ENCODE measurements at places on chromosomes 5 and 9.

DNA sequence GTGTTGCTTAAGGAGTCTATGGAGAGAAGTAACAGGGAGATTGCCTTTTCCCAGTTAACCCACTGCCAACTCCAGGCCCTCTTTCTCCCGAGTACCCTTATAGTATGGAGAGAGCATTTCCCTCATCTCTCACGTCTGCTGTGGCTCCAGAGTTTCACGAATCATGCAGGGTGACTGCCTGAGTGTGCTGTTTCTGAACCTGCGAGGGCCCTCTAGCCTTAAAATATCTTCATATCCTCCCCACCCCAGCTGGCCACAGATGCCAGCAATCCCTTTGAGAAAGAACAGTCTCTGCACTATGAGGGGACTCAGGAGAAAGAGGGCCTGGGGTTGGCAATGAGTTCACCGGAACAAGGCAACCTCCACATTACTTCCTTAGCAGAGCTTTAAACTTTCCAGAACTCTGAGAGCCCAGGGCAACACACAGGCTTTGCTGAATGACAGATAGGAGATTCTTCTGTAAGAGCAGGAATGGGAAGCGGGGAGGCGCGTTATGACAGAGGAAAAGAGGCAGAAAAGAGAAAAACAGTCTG is 81.6 kb upstream of the ANKH start:
- DNase-seq = no peak

DNA sequence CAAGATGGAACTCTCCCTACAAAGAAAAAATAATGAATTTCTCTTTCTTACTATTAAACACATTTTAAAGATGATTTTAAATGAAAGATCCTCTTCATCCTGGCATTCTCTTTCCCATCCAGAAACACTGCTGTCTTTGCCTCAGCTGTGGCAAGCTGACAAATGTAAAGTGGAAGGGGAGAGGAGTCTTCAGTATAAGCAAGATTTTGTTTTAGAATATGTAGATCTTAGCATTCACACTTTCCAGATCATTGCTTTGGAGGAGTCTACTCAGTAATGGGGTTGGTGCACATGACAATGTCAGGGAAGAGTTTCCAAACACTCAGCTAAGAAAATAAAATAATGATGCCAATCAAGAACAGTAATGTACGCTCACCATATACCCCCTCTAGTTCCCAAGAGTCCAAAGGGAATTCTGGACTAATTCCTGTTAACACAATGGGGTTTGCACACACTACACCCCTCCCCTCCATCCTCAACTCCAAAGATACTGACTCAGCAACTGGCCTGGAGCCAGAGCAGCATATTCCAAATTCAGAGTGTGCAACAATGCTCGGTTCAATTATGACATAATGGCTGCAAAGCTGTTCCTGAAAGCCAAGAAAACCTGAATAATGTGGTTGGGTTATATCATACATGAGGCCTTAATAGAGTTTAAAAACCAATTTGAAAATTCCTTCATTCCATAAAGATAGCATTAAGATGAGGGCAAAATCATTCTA is 4.6 kb downstream of the C5orf63 start:
- no peak for DNase-seq

DNA sequence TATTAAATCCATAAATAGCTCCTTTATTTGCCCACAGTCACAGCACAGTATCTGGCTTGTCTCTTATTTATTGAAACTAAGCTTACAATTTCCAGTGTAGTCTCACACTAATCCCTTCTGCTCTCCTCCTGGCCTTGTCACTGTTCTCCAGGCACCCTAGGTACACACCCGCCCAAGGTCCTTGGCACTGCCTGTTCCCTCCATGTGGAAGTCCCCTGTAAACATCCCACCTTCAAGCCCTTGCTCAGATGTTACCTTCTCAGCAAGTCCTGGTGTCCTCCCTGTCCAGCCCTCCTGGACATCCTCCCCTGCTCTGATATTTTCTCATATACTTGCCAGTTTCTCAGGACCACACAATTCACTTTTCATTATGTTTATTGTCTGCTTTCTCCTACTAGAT is 44.2 kb upstream of the CFAP157 start:
- no peak for DNase-seq

GRCh38 chr9:124626276-124626675 is 119.1 kb upstream of the NR5A1 start:
- no peak for DNase-seq

DNA sequence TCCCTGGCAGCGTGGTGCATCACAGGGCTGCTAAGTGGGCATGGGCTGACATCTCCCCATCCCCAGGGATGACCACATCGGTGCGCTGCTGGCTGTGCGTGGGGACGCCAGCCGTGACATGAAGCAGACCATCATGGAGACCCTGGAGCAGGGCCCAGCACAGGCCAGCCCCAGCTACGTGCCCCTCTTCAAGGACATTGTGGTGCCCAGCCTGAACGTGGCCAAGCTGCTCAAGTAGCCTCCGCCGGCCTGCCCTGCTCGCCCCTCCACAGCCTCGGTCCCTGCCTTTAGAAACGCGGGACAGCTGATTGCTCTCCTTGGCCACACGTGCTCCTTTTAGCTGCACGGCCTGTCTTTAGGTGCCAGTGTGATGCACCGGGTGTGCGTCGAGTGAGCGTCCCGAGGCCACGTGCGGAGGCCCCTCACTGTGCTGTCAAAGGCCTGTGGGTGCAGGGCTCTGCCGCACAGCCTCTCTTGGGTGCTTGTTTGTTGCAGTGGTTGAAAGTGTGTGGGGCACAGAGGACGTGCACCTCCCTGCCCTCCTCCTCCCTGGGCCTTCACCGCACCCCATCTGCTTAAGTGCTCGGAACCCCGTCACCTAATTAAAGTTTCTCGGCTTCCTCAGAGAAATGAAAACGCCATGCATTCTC is 23.8 kb downstream of the EXOC3 start:
- DNase-seq = no peak

- DNase-seq = no peak
Measured at GRCh38 chr9:89864257-89864656, 259.4 kb downstream of the GADD45G start.

- peak; percentile 9 for DNase-seq
Measured at GRCh38 chr9:6354072-6354686, 26.0 kb downstream of the TPD52L3 start.

DNA sequence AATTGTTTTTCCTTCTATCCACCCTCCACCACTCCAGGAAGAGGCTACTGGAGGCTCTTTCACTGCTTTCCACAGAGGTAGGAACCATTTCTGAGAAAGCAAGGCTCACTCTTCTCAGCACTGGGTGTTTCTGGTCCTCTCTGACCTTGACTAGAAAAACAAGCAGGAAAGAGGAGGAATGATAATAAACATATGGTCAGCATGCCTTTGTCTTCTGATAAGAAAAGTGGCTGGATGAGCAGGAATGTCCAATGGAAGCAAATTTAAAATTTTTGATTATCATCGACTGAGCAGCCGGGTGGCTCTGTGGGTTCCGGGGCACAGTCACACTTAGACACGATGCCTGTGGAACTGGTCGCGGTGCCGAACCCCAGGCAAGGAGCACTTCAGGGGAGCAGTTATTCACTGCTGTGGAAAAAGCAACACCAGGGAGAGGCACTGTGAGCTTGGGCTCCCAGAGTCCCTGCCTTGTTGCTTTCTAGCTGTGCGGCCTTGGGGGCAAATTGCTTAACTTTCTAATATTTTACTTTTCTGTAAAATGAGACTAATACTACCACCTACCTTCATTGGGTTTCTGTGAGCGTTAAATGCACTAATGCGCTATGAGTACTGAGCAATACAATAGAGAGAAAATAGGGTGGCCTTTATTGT is 157.0 kb upstream of the LHFPL2 start:
- DNase-seq = no peak

- no peak for DNase-seq
Measured at GRCh38 chr5:100790170-100790665, 112.9 kb downstream of the ST8SIA4 start.

DNA sequence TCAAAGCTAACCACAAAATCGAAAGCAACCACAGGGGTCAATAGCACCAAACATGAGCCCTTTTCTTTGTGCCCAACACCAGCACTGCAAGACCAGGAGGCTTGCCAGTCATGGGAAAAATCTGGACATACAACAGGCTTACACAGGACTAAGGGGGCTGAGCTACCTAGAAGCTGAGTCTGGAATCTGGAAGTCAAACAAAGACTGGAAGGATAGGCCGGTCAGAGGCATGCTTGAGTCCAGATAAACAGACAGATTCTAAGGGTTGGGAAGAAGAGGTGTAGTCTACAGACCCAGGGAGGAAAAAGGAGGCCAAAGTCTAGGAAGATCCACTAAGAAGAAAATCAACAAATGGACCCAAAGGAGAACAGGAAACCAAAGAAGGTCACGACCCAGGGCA is 73.3 kb downstream of the MYO10 start:
- DNase-seq = no peak

- no peak for DNase-seq
Measured at GRCh38 chr5:158878227-158878626, 221.5 kb downstream of the EBF1 start.

- DNase-seq = no peak
Measured at GRCh38 chr9:34741628-34742027, 31.7 kb upstream of the CCL21 start.

DNA sequence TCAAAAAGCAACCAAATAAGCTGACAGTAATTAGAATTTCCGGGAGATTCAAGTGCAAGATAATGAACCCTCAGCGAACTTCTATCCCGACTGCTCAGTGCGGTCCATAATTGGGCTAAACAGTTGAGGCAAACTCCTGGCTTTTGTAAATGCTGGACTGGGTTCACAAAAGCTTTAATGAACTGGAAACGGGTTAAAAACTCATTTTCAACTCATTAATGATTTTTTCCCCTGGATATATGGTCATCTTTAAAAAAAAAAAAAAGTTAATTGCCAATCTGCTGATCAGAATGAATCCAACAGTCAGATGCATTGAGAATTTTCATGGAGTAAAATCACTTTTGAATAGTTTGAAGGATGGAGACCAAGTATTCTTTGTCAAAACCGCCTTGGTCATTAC is 79.5 kb upstream of the WWC1 start:
- DNase-seq = no peak

GRCh38 chr9:105121861-105122430 is 122.5 kb upstream of the SLC44A1 start:
- DNase-seq = no peak

GRCh38 chr5:88287846-88288527 is 19.3 kb upstream of the TMEM161B start:
- DNase-seq = no peak

DNA sequence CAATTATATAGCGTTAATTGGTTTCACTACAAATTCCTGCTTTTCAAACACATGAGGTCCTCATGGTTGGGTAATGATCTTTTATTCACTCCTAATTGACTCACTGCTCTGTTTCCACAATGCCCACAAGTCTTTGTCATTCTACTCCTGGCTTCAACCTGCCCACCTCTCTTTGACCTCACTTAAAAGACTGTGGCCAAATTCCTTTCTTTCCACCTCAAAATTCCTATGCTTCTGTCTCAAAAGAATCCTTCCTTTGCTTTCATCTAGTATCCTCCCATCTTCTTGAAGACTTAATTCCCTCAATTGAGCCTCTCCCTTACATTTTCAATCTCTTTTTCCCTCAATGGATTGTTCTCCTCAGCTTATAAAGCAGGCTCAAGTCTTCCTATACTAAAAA is 4.9 kb downstream of the APBA1 start:
- no peak for DNase-seq

- DNase-seq = no peak
Measured at GRCh38 chr9:136577941-136578625, 32.2 kb upstream of the NOTCH1 start.

DNA sequence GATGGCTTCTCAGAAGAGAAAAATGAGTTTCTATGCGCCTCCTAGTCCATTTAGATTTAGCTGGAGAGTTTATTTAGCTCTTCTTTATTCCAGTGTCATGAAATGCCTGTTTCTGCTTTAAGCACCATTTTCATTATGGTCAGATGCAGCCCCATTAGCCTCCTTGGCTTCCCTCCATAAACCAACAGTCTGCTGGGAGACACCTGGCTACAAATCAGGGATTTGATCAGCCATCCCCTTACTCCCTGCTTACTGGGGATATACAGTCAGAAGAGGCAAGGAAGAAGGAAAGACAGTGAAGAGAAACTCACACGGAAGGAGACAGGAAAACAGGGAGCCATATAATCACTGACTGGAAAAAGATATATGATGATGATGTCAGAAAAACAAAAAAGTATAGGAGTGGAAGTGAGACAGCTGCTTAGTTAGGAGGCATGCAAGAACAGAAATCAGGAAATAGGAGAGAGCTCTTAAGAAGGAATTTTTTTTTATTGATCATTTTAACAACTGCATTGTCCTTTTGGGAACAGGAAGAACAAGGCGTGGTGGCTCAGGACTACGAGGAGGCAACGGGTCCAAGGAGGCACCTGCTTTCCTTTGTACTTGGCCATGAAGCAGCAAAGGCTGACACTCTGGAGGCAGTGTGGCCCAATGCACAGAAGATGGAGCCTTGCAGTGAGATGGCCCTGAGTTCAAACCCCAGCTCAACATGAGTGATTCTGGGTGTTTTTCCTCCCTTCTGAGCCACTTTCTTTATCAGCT is 56.1 kb downstream of the MED27 start:
- DNase-seq = no peak

GRCh38 chr9:72315089-72315509 is 49.9 kb downstream of the ZFAND5 start:
- no peak for DNase-seq

DNA sequence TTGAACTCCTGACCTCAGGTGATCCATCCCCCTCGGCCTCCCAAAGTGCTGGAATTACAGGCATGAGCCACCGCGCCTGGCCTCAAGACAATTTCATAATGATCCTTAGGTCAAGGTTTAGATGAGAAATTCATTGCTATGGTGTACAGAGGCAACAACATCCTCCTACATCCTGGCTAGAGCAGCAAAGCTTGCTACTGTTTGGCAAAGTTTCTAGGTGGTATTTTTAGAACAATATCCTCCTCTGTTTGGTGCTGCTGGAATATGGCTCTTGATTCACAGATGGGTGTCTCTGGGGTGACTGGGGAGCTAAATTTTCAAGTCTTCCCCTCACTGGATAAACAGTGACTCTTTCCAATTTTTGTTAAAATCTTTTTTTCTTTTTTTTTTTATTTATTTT is 30.6 kb downstream of the CRHBP start:
- no peak for DNase-seq

Measured in activated CD8-positive, alpha-beta memory T cell treated with anti-CD3 and anti-CD28 coated beads for 4 hours (primary cell).